ENCODE measurements at places on chromosomes 11 and 22.

- DNase-seq: no peak
These were observed 30.9 kb upstream of the NAP1L4 start for GRCh38 chr11:3022982-3023381.

- no peak for DNase-seq
These were observed 87.1 kb upstream of the SHANK2 start for GRCh38 chr11:71339396-71339881.

- DNase-seq: no peak
These were observed 43.5 kb downstream of the GNB1L start for GRCh38 chr22:19811211-19811621.

DNA sequence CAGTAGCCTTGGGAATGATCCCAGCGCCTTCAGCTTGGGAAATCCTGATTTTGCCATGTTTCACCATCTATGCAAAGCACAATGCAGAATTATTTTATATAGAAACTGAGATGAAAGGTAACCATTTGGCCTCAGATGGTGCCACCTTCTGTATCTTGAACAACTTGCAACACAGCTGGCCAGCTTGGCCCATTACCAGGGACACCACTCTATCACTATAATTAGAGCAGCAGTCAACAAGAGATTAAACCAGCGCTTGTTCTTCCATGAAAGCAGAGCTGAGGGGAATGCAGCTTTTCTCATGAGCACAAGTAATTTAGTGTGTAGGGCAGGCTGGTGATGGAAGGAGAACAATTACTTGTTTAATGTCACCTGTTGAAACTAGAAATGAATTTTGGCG is 6.7 kb upstream of the ZDHHC13 start:
- DNase-seq: no peak

GRCh38 chr22:49930596-49931412 is 12.4 kb downstream of the CRELD2 start:
- no peak for DNase-seq

- DNase-seq: no peak
These were observed 109.6 kb upstream of the POU2AF2 start for GRCh38 chr11:111135778-111136570.

DNA sequence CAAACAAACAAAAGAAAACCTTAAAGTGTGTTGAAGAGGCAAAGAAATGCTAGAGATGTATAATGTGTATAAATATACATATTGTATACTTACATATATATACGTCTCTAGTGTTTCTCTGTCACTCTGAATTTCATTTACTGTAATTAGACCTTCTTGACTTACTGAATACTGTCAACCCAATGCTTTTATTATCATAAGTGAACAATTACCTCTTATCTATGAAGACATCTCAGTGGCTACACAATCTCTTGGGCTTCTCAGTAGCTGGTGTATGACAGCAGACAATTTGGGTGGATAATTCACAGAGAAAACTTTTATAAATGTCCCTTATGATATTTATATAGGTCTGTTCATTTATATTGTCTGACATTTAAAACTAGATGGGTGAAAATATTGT is 664.1 kb upstream of the ANO3 start:
- DNase-seq: no peak

- DNase-seq: peak; percentile 53
These were observed at the start of gene CD3G for GRCh38 chr11:118343981-118344515. CD3G (plus strand) TSS chr11:118344344; CDS start chr11:118344424, 80 bp downstream.

- peak; percentile 53 for DNase-seq
These were observed 3.9 kb upstream of the BCL9L start for GRCh38 chr11:118929501-118930093.

GRCh38 chr11:70210530-70210929 is 7.4 kb downstream of the FADD start:
- no peak for DNase-seq

GRCh38 chr11:6703247-6704063 is 20.3 kb upstream of the MRPL17 start:
- no peak for DNase-seq

- DNase-seq: no peak
These were observed 711 bp upstream of the PHF21B start for GRCh38 chr22:45010532-45010900.

GRCh38 chr11:46489656-46490560 is 98.3 kb upstream of the CHRM4 start:
- DNase-seq: peak; percentile 12

- no peak for DNase-seq
These were observed 9.8 kb upstream of the APOL6 start for GRCh38 chr22:35638410-35638809.

DNA sequence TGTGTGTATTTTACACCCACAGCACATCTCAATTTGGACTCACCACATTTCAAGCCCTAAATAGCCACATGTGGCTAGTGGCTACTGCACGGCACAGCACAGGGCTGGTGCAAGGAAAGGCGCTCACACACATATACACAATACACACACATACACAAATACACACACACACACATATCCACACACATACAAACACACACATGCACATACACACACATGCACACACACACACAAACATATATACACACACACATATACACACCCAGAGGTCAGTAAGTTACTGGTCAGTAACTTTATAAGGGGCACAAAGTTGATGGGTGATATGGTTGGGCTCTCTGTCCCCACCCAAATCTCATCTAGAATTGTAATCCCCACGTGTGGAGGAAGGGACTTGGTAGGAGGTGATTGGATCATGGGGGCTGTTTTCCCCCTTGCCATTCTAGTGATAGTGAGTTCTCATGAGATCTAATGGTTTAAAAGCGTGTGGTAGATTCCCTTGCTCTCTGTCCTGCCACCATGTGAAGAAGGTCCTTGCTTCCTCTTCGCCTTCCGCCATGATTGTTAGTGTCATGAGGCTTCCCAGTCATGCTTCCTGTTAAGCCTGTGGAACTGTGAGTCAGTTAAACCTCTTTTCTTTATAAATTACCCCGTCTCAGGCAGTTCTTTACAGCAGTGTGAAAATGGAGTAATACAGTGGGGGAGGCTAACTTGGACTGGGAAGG is 37.6 kb upstream of the DKK3 start:
- DNase-seq: no peak

GRCh38 chr11:103384652-103385051 is 275.4 kb downstream of the DYNC2H1 start:
- DNase-seq: no peak

DNA sequence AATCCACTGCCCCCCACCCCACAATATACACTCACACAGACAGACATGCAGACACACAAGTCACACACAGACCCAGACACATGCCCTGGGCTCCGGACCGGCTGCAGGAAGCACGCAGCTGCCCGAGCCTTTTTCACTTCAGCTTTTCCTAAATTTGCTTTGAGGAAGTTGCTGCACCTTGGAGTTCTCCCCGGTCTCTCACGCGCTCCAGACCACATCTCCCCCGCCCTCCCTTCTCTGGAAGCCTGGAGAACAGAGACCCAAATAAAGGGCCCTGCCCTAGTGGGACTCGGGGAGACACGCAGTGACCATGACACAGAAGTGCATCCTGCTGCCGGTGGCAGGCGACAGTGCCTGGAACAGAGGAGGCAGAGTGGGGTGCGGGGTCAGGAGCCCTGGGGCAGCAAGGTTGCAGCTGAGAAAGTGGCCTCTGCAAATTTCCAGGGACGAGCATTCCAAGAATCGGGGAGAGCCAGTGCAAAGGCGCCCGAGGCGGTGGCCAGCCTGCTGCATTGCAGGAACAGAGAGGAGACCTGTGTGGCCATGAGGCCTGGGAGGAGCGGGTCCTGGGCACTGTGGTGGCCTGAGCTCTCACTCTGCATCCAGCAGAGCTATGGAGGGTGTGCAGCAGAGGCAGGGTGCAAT is 19.1 kb downstream of the RPL3 start:
- DNase-seq: no peak

Data from stimulated activated CD8-positive, alpha-beta memory T cell treated with anti-CD3 and anti-CD28 coated beads, Interleukin-12 subunit alpha, Interleukin-12 subunit beta, amount 100 ng/mL, for 1 hour (primary cell).